ENCODE measurements at places on chromosomes 7 and 10.

DNA sequence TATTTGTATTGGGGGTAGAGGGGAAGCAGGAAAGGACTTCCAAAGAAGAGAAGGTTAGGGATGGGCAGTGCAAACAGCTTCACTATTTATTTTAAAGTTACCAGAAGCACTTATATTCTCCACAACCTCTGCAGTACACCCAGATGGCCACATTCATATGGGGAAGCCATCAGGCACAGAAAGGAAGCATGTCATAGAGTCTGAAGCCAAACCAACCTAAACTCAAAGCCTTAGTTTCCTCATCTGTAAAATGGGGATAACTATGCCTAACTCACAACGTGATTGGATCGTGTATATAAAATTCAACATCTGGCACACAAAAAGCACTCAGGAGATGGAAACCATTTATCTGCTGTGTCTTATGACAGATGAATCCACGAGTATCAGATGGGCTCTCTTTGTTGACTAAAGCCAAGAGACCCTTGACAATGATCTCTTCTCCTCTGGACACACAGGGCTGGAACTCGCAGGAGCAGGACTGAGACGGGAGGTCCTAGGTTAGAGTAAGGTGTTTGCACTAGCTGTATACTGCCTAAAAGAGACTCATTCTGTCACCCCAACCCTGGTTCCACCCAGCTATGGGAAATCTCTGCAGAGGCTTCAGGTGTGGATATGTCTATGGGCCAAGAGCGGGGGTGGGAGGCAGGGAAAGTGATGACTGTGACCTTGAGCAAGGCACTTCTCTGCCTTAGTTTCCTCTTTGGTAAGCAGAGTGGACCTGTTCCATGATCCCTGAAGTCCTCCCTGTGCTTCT lies 1.8 kb downstream of the KIAA1549 start:
- DNase-seq = no peak

DNA sequence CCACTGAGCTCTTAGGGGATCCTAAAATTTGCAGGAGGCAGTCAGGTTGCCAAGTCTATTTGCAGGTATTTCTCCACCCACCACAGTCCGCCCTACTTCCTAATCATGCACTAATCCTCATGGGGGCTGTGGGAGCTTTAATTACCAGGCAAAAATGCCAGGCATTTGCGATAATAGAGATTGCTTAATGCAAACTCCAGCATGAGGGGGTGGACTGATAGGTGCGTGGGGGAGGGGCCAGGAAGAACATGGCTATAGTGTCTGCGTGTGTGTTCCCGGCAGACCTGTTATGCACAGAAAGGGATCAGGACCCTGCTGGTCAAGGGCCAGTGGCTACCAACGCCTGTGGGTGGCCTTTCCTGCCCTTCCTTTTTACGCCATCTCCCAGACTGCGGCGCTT lies 15.6 kb upstream of the AQP1 start:
- no peak for DNase-seq

- DNase-seq = no peak
Observed at GRCh38 chr7:1738511-1738910, 68.4 kb downstream of the ELFN1 start.

DNA sequence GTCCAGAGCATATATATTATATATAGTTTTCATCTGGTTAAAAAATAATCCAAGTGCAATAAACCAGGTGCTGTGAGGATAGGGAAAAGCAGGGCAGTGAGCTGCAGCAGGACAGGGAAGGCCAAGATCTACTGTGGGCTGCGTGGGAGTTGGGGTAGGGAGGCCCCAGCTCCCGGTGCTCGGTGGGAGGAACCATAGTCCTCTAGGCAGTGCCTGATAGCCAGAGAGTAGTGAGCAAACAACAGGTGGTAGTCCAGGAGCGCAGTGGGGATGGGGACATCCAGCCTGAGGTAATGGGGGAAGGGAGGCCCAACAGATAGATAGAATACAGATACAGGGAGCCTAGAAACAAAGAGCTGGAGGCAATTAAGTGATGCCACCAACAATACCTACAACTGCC lies 4.1 kb upstream of the BMPR1A start:
- no peak for DNase-seq

DNA sequence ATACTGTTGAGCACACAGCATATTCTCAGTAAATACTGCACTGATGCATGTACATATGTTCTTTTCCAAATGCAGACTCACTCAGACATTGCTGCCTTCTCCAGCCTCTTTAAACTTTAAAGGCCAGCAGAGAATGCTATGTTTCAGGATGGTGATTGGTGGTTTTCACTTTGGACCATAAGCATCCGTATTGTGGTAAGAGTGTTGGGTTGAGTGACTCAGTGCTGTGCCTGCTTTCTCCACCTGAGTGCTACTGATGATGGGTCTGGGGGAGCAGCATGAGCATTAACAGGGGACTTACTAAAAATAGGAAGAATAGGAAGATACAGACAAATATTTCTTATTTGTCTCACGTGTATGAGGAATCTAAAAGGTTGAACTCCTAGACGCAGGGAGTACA lies 56.3 kb upstream of the ZNF92 start:
- no peak for DNase-seq

- no peak for DNase-seq
Observed at GRCh38 chr7:17472939-17473338, 174.5 kb downstream of the AHR start.

Measured in fibroblast of gingiva (primary cell).